ENCODE measurements at places on chromosomes 12 and 14.

DNA sequence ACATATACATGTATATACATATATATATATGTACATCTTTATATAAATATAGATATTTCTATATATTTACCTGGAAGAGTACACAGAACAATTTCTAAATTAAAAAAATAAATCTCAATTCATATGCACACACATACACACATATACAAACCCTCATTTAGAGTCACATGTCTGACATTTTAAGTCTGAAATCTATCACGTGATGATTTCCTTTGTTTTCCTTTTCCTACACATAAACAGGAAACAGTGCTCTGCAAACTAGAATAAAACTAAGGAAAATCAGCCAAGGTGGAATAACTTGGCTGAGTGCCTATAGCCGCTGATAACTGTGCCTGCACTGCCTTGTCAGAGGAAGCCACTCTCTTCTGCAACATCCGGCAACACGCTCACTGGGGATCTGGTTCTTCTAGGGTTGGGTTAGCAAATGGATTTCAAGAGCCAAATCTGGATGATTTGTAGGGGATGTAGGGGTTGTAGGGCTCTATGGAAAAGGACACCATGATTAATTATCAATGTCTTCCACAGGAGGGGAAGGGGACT, 480.7 kb downstream of the TMEM132D start:
- DNase-seq = no peak

DNA sequence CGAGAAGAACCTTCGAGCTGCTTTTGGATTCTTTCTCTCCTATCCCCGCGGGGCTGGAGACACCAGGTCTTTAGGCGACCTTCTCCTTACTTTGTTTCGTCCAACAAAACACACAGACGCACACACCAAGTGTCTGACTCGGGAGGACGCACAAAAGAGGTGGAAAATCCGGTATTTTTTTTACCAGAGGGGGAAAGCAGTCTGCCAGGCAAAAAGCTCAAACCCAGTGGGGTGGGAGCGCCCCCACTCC, 2.1 kb downstream of the SIX4 start:
- DNase-seq = no peak

GRCh38 chr12:25645427-25645826, 92.3 kb upstream of the LMNTD1 start:
- DNase-seq = no peak

GRCh38 chr12:22656376-22656775, 31.4 kb downstream of the ETNK1 start:
- no peak for DNase-seq

DNA sequence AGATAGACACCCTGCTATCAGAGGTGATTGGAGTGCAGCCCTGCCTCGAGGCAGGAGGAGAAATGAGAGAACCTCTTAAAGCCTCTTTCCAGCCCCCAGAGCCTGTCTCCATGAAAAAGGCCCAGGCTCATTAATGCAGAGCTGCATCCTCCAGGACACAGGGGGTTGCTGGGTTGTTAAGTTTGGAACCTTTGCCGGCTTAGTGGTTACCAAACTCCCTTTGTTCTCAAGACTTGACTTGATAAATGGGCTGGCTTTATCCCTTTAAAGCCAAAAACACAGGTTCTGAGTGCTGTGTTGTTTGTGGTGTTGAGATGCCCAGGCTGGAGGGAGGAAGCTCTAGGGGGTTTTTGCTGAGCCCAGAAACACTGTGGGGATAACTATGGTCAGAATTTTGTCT, 71.0 kb downstream of the DAD1 start:
- no peak for DNase-seq

GRCh38 chr14:74290415-74290814, 12.3 kb downstream of the ABCD4 start:
- peak; percentile 3 for DNase-seq

DNA sequence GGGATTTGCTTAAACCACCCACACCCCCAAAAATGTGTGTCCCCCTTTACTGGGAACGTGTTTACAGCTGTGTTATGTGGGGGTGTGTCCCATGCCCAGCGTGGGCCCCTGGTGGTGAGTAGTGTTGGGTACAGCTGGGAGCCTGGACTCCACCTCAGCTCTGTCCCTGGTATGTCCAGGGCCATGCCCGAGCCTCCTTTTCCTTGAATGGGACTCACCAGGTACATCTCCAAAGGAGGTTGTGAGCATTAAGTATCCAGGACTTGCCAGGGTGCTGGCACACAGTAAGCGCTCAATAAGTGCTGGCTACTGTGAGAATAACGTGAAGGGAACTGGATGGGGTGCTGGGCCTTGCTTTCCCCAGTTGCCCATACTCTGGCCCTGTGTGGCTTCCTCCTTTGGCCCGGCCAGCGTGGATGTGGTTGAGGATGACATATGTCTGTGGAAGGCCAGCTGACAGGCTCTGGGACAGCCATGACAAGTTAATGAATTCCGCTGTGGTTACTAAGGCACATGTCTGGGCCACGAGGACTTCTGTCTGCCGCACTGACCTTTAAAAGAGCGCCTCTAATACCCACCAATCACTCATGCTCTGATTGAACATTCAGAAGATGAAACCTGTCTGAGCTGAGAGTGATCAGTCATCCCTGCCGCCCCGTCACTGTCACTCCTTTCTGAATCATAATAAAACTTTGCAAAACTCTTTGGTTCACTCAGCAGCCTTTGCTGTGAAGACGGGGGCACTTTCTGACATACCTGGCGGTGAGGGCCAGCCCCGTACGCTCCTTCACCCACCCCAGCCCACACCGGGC, 74.7 kb downstream of the DIO3 start:
- no peak for DNase-seq

DNA sequence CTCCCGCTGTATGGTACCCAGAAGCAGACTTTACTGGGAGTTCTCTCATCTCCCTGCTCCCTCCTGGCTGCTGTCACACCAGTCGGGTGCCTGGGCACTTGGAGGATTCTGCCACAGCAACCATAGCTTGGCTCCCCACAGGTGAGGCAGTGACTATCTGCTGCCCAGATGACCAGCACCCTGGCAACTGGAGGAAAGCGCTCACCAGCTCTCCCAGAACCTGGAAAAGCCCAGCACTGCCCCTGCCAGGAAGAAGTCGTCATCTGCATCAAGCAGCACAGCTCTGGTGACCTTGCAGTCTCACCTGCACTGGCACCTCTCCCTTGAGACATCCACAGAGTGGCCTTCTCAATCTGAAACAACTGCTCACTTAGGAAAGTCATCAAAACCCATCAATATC, 31.9 kb upstream of the TC2N start:
- DNase-seq = no peak

GRCh38 chr12:28253161-28253641, 62.9 kb downstream of the CCDC91 start:
- no peak for DNase-seq

GRCh38 chr12:46224386-46224785, 44.5 kb downstream of the SLC38A1 start:
- DNase-seq = no peak

DNA sequence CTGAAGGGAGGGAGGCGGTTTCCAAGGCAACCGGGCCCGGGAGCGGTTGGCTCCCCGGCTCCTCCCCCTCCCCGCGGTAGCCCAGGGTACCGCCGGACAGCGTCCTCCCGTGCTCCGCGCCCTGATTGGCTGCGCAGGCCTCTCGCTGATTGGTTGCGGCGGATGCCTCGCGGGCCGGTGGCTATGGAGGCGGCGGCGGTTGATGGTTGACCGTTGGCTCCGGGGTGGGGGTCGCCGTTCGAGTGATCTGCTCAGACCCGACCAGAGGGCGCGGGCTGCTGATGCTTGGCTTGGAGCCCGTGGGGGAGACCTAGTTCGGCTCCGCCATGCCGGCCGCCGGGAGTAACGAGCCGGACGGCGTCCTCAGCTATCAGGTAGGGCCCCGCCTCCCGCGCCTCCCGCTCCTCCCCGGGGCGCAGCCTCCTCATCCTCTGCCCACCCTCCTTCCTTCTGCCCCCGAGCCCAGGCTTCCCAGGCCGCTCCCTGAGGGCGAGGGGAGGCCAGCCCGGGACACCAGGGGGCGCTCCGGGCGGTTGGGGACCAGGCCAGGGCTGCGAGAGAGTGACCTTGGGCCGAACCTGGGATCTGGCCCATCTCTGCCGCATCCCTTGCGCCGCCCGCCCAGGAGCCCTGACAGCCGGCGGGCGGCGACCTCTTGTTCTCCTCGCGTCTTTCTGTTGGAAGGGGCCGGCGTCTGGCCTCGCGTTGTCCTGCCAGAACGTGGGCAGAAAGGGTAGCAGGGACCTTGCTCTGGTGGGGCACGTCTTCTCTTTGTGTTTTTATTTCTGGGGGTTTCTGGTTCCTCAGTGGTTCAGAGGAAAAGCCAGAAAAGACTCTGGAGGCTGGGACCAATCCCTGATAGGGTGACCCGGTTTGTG, at the start of gene SLC4A8:
SLC4A8 (plus strand) TSS at position 170 of the 878 bp plus-strand sequence; CDS start at position 327, 157 bp downstream.
- peak; percentile 96 for DNase-seq

DNA sequence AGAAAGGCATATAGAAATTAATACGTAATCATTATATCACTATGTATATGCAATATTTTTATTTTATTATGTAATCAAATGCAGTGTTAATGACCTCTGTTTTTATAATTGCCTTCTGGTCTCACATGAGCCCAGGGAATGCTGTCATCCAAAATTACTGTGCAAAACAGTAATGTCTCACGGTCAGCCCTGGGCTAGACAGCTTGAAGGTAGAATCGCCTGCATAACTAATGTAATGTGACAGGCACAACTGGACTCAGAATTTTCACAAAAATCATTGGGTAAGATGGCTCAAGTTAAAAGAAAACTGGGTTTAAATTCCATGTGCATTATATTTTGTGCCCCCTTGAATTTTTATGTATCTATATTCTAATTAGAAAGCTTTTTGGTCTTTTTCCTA, 293.3 kb downstream of the PPFIA2 start:
- DNase-seq = no peak

DNA sequence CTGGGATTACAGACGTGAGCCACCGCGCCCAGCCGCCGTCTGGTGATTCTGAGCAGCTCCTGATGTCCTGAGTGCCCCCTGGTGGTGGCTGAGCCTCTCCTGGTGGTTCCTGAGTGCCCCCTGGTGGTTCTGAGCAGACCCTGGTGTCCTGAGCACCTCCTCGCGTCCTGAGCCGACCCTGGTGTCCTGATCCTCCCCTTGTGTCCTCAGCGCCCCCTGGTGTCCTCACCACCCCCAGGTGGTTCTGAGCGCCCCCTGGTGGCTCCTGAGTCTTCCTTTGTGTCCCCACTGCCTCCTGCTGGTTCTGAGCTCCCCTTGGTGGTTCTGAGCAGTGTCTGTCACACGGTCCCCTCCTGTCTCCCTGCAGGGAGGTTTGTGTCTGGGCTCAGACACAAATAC, 1304.9 kb downstream of the TMEM121 start:
- no peak for DNase-seq

- no peak for DNase-seq
These were observed 15.2 kb downstream of the IL31 start for GRCh38 chr12:122158700-122159285.

DNA sequence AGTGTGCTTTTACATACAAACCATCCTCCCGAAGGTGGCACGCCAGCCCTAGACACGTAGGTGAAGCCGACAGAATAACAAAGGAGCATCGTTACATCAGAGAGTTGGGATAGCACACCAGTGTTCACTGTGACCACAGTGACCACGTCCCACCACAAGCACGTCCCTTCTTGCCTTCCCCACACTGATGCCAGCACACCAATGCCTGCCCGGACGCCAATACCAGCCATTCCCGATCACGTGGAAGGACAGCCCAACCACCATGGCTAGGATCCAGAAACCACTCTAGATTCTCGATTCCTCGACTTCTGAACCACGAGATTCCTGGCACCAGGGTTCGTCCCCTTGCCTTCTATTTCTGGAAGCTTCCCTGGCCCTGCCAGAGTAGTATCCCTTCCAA, 48.0 kb upstream of the GPR68 start:
- no peak for DNase-seq

- DNase-seq = no peak
These were observed 140.9 kb downstream of the ESRRB start for GRCh38 chr14:76516884-76517283.

- no peak for DNase-seq
These were observed 35.5 kb upstream of the OR5AU1 start for GRCh38 chr14:21191261-21191808.

- no peak for DNase-seq
These were observed 192.3 kb downstream of the ANO4 start for GRCh38 chr12:100986595-100987547.

- no peak for DNase-seq
These were observed 8.8 kb downstream of the VPS37B start for GRCh38 chr12:122886851-122887818.

GRCh38 chr14:77264466-77265186, 6.4 kb downstream of the NGB start:
- DNase-seq = no peak

- no peak for DNase-seq
These were observed 37.3 kb downstream of the KCNA5 start for GRCh38 chr12:5081016-5081415.

DNA sequence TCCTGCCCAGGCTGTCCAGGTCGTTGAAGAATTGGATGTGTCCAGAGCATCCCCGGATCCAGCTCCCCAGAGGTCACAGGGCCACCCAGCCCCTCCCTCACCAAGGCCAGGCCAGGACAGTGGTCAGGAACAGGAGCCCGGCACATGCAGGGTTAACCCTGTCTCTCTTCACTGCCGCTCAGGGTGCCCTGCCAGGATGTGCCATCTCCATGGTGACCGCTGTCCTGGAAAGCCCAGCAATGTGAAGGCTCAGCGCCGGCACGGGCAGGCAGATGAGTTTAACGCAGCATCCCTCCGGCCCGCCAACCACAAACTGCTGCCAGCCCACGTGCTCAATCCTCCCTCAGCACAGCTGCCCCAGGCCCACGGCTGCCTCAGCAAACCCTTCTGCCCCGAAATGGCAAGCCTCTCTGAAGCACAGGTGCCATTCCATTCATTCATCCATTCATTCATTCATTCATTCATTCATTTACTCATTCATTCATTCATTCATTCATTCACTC, 4.4 kb downstream of the TMEM179 start:
- no peak for DNase-seq

GRCh38 chr14:54889919-54890318, 12.7 kb downstream of the GCH1 start:
- no peak for DNase-seq

DNA sequence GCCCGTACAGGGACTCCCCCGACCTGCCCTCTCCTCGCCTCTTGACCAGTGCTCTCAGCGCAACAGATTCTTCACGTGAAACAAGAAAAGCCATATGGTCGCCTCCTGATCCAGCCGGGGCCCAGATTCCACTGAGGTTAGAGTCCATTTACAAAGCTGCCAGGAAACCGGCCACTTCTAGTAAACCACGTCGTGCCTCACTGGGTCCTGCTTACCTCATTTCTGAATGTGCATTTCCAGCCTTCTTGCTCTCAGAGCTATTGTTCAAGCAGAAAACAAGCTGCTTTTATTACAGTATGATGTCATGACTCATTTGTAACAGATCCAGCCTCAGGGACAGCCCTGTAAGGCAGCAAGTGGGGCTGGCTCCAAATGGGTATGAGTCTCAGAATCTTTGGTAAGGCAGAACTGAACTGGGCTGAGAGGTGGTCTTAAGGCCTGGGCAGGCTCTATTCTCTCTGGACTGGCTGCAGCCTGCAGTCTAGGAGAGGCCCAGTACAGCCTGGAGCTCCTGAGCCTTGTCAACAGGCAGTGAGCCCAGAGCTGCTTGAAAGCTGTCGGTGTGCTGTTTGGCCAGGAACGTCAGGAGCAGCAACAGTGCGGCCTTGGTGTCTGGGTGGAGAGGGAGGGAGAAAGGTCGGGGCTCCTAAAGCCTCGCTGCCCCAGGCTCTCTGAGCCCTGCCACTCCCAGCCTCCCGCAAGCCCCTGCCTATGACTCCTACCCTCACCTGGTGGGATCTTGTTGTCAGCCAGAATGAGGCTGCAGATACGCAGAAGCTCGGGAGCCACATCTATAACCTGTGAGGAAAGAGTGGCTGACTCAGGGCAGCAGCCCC, 8.3 kb downstream of the REC8 start:
- no peak for DNase-seq

- DNase-seq = no peak
These were observed 364.8 kb downstream of the CACNA1C start for GRCh38 chr12:2417481-2418160.
